Lung microvascular endothelial cell (primary cell): ENCODE measurements at places on chromosomes 6 and 20. TPM values are rescaled to one million over a fixed set of nuclear protein-coding genes. Genes with fewer than 3 reads are reported as not detected.

- DNase-seq: no peak
These were observed 573.1 kb upstream of the RNF217 start for GRCh38 chr6:124389127-124389526.

- peak; percentile 64 for DNase-seq
These were observed 107.7 kb downstream of the CD109 start for GRCh38 chr6:73803562-73804241.

GRCh38 chr6:111798281-111798725 is 74.9 kb downstream of the FYN start:
- peak; percentile 43 for DNase-seq

- DNase-seq: no peak
These were observed 86.4 kb downstream of the EDN3 start for GRCh38 chr20:59386809-59387208.

DNA sequence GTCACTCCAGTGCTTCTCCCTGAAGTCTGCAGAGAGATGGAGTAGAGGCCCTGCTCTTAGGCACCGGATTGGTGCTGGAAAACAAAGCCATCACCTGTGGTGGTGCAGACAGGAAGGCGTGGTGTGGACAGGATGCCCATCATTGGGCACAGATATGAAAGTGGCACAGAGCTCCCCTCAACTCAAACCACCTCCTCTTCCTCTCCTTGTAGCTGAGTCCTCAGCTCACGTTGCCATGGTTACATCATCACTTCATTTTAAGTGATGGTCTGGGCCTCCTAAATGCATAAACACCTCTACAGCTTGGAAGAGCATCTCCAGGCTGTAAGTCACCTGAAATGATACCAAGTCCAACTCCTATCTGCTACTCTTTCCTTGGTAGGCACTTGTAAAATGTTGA is 8.0 kb upstream of the RTF2 start:
- DNase-seq: no peak

DNA sequence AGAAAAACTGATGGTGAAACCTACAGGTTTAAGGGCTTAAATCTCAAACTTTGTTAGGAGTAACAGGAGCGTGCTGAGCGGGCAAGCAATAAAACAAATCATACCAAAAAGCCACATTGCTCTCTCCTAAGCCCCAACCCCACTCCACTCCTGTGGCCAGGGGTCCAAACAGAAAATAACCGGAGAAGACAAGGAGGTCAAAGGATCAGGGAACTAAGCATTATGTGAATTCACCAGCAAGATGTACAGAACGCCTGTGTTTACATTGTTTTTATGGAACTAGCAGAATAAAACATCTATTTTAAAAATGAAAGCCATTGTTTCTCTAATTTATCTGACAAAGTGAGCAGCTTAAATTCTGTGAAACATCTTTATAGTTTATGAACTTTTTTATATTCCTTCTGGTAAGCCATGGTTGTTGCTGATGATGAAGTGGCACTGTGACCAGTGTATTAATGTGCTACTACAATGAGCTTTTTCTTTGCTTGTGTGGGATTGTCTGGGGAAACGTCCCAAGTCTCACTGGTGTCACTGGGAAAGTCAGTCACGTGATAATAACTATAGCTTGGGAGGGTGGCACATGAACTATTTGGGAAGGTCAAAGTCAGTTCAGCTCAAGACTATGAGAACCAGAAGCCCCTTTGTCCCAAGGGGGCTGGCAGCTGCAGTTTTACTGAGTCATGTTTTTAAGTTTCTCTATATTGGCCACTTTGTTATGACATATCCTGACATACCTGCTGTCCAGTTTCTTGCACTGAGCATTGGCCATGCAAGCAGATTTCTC is 9.8 kb downstream of the FAM210B start:
- no peak for DNase-seq

DNA sequence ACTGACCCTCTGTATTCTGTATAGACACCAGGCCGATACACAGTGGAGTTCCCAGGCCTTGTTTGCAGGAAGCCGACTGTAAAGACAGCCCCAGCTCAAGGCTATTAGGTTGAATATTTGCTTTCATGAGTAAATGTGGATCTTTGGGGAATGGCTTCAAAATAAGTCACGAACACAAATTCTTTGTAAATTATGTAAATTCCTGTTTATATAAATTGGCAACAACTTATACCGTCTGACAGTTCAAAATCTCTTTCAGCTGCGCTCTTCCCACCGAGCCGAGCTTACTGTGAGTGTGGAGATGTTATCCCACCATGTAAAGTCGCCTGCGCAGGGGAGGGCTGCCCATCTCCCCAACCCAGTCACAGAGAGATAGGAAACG is 24.7 kb downstream of the EDN3 start:
- no peak for DNase-seq

The TUBB2B gene
- total RNA-seq: 1.8 and 2.0 TPM in 2 replicates
